ENCODE measurements at places on chromosomes 2 and 18.

GRCh38 chr2:100707016-100707947 lies 112.7 kb upstream of the NPAS2 start:
- no peak for DNase-seq

GRCh38 chr2:35447215-35447614 lies 908.4 kb upstream of the CRIM1 start:
- DNase-seq, result no peak

DNA sequence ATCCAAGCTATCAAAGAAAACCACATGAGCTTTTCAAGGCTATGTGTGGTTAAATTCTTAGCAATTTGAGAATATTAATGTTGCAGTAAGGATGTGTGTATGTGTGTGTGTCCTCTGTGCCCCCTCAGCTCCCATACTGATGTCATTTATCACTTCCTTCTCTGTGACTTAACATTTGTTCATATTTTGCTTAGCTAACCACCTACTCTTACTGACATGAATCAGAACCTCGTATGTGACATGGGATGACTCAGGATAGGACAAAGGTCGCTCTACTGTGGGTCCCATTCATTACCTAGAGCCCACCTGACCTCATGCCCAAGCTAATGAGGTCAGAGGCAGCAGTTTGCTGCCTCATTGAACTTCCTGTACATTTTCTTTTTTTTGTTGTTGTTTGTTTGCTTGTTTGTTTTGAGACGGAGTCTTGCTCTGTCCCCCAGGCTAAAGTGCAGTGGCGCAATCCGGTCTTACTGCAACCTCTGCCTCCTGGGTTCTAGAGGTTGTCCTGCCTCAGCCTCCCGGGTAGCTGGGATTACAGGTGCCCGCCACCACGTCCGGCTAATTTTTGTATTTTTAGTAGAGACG lies 36.3 kb downstream of the MOGAT1 start:
- no peak for DNase-seq

- no peak for DNase-seq
Observed at GRCh38 chr2:41736105-41736567, 311.7 kb upstream of the PKDCC start.

GRCh38 chr2:181810823-181811695 lies 80.5 kb upstream of the ITPRID2 start:
- DNase-seq, result no peak

GRCh38 chr2:141068053-141068682 lies 1062.6 kb downstream of the LRP1B start:
- no peak for DNase-seq

GRCh38 chr2:210199186-210199765 lies 26.0 kb downstream of the ACADL start:
- no peak for DNase-seq

GRCh38 chr18:42578792-42579191 lies 536.7 kb downstream of the RIT2 start:
- no peak for DNase-seq

DNA sequence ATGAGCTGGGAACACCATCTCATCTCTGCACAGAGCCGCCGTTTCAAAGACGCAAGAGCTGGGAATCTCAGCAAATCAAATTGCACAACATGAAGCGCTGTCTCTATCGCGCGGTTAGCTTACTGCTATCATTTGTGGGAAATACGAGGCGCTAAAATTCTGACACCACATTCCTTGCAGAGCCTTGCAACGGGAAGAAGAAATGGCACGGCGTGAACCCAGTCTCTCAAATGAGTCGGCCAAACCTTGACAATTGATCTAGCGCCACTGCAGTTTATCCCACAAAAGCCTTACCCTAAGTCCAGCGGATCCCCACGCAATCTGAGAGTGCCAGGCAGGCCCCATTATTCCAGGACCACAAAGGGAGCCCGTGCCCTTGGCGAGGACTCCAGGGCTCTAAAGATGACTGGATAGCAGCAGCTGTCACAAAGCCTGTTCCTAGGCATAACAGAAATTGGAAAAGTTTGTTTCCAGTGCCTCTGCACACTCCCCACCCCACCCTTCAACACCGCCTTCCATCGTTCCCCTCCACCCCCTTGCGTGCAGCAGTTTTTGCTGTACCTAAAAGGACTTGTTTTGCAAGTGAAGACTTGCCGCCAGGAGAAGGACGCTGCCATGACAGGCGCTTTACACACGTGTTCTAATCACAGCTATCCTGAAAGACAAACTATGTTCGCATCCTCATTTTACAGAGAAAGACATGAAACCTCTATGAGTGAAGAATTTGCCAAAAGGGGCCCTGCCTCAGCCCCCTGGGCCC lies 252.4 kb downstream of the EIPR1 start:
- DNase-seq, result no peak

- no peak for DNase-seq
Observed at GRCh38 chr2:128641421-128642080, 322.9 kb upstream of the HS6ST1 start.

DNA sequence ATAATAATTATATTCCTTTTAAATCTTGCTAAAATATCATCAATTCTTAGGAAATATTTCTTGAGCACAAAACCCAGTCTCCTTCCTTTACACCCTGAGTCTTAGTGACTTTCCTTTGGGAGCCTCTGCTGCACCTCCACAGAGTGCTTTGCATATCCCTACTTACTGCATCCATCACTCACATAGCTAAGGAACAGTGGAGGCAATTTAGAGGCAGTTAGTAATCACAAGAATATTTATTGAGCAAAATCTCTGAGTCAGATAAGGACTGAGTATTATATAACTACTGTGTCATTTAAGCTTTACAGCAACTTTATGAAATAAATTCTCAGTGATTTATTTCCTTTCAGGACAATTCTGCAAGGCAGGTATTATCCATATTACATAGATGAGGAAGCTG lies 327.7 kb downstream of the TMX3 start:
- no peak for DNase-seq

GRCh38 chr2:154449951-154450658 lies 248.4 kb upstream of the KCNJ3 start:
- DNase-seq, result no peak

GRCh38 chr18:78642296-78642951 lies 337.2 kb upstream of the SALL3 start:
- no peak for DNase-seq

DNA sequence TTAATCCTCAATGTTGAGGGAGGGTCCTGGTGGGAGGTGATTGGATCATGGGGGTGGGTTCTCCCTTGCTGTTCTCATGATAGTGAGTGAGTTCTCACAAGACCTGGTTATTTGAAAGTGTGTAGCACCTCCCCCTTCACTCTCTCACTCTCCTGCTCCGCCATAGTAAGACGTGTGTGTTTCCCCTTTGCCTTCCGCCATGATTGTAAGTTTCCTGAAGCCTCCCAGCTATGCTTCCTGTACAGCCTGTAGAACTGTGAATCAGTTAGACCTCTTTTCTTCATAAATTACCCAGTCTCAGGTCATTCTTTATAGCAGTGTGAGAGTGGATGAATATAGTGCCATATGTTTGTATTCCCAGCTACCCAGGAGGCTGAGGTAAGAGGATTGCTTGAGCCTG lies 9.6 kb downstream of the IL1B start:
- no peak for DNase-seq

DNA sequence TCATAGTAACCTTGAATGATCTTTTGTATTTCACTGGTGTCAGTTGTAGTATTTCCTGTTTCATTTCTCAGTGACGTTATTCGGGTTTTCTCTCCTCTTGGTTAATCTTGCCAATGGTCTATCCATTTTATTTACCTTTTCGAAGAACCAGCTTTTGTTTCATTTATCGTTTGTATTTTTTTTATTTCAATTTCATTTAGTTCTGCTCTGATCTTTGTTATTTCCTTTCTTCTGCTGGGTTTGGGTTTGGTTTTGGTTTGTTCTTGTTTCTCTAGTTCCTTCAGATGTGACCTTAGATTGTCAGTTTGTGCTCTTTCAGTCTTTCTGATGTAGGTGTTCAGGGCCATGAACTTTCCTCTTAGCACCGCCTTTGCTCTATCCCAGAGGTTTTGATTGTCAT lies 36.7 kb downstream of the SP140 start:
- DNase-seq, result no peak

DNA sequence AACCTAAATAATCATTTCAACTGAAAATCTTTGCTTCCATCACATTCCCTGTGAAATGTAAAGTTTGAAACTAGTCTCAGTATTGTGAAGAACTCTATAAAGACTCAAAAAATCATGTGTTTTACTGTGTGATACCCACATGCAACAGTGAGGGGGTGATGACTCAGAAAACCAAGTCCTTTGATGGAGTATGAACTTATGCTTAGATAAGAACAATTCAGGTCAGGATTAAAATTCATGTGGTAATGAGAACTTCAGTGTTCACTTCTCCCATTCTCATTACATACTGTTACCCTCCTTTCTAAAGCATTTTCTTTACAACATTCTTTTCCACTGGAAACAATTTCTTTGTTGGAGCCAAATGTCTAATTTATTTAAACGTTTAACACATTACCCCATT lies 360.2 kb downstream of the FSIP2 start:
- no peak for DNase-seq

DNA sequence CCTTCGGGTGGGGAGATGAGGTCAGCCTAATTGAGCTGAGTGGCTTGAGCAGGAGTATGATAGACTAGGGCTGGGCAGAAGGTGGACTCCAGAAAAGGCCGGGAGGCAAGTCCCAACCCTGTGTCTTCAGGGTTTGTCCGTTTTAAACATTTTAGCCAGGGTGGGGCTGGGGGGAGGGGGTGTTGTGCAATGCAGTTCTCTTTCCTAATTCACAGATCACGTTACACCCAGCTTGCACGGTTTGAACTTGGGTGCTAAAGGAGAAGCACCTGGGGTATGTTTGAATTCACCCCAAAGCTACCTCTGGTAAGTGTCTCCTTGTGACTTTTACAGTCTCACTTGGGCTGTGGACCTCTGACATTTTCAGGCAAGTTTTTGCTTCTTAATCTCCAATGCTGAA lies 233.3 kb downstream of the AGAP1 start:
- no peak for DNase-seq

- no peak for DNase-seq
Observed at GRCh38 chr18:58800582-58800981, 64.1 kb upstream of the ZNF532 start.

GRCh38 chr18:12517142-12517825 lies 109.6 kb downstream of the PRELID3A start:
- DNase-seq, result no peak

DNA sequence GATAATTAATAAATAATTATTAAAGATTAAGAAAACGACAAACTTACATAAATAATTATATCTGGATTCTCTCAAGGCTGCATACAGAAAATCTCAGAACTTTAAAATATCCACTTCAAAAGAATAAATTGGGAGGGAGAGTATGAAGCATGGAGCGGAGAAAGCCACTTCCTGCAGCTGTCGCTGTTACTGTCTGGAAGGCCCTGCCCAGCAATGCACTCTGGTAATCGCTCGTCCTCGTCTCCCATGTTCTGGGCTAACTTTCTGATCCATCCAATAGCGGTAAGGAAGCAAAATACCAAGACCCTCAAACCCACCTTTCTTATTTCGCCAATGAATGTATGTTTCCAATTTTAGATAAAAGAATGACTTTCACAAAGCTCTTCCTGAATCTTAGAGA lies 26.7 kb downstream of the CYRIA start:
- no peak for DNase-seq

DNA sequence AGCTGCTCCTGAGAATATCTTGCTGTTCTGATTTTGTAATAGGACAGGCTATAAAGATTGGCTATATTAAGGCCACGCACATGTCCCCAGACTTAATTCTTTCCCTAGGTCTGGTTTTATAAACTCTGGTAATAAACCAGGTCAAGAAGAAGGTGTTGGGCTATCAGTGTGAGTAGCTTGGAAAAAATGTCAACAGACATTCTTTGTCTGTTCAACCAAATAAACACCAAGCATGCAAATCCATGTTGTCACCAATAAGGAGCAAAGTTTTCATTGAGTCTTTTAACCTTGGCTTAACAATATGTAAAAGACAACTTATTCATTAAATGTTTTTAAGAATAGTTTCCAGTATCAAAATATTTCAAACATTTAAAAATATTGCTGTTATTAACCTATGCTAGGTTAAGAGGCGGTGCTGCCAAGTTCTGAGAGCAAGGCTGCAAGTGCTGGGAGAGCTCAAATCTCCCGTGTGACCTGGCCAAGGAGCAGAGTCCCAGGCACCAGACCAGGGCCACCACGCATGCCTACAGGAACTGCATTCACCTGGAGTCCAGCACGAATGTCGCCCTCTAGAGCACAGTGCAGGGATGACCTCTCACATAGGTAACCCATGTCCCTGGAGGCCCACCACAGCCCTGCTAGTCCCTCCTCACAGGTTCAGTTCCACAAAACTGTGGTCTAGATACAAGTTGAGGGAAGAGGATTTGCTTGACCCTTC lies 120.5 kb upstream of the POU3F3 start:
- DNase-seq, result no peak

DNA sequence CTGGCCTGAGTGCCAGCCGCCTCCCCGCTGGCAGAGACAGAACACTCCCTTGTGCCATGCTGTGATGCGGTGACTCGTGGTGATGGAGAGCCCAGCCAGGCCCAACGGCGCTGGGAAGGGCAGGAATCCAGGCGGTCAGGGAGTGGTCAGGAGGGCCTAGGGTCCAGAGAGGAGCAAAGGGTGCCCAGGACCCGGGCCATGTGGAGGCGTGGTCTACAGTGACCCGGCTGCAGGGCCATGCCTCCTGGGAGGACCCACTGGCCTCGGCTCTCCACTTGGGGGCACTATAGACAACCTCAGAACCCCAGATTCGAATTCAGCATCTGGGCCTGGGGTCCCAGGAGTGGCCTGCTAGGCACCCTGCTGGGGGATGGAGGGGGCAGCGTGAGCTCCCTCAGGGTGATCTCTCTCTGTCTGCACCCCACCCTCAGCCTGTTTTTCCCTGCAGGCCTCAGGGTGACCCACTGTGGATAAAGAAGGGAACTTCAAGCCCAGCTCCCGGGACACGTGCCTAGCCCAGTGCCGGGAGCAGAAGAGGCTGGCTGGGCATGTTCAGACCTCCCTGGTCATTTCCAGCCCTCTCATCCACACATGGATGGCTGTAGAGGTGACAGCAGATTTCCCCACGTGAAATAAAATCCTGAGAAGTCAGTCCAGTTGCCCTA lies 13.0 kb downstream of the AMER3 start:
- DNase-seq, result no peak

GRCh38 chr18:903701-904100 lies 970 bp upstream of the ADCYAP1 start:
- DNase-seq, result no peak

- DNase-seq, result no peak
Observed at GRCh38 chr18:9642799-9643462, 28.6 kb upstream of the PPP4R1 start.

DNA sequence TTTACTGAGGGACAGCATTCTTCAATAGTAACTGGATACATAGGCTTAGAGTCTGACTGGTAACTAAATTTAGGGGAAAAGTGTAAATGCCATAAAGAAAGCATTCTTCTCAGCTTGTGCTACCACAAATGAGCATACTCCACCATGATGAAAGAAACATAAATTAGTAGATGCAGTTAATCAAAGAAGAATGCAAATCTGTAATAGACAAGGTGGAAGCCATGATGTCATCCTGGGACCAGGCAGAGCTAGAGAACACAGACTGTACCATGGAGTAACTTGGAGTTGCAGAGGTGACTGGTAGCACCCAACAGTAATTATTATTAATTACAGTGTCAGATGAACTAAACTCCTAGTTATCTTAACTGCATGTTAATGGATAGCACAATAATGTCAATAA lies 51.7 kb downstream of the RBKS start:
- DNase-seq, result no peak
